ENCODE measurements at places on chromosomes 1 and 21.

GRCh38 chr1:52166996-52167753 is 25.3 kb downstream of the ZFYVE9 start:
- no peak for DNase-seq

DNA sequence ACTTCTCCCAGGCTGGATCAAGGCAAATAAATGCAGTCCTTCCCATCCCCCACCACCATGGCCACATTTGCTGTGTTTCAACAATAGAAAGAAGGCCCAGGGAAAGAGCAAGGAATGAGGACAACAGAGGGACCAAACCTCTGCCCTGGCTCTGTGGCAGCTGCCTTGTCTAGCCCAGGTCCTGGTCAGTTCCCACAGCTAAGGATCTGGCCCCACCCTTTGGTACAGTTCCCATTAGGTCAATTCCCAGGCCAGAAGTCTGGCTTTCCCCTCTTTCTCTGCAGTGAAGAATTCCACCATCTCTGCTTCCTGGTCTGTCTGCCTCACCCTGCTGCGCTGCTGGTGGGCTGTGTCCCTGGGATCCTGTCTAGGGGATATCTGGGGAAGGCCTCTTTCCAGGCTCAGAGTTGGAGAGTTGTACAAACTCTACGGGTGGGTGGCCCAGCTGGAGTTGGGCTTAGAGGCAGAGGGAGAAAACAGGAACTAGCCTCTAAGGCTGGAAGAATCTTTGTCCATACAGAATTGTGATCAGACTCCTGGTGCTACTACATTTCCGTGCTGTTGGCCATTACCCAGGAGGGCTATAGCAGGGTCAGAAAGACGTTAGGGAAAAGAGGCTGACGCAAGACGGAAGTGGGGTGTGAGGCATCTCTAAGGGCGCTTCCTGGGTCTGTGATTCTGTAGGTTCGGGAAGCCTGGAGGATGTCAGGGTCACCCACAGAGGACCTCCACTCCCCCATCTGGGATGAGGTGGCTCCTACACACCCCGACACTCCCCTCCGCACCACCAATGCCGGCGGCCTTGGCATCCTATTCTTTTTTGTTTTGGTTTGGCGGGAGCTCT is 953 bp upstream of the NDUFS2 start:
- peak; percentile 72 for DNase-seq

- DNase-seq, result no peak
Measured at GRCh38 chr1:159992161-159992560, 38.1 kb upstream of the SLAMF9 start.

GRCh38 chr1:234778221-234779159 is 168.5 kb upstream of the IRF2BP2 start:
- DNase-seq, result peak; percentile 32

DNA sequence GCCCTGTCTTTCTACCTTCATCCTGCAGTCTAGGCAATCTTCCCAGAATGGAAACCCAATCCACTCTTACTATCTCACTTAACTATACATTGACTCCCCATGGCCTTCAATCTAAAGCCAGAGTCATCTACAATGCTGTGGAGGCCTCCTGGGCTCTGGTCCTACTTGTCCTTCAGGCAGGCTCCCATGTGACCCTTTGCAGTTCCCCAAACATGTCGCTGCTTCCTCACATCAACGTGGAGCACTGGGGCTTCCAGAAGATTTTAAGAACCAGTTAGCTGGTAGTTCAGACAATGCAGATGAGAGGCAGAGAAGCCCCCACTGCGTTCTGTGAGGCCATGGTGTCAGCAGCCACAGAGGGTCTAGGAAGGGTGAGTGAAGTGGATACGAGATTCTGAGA is 18.6 kb downstream of the LYPD8 start:
- DNase-seq, result no peak

GRCh38 chr1:51280321-51280978 is 44.4 kb downstream of the RNF11 start:
- no peak for DNase-seq

GRCh38 chr1:59669752-59670312 is 144.9 kb upstream of the HOOK1 start:
- peak; percentile 87 for DNase-seq

GRCh38 chr1:77514921-77515776 is 167.3 kb downstream of the ZZZ3 start:
- DNase-seq, result peak; percentile 17

DNA sequence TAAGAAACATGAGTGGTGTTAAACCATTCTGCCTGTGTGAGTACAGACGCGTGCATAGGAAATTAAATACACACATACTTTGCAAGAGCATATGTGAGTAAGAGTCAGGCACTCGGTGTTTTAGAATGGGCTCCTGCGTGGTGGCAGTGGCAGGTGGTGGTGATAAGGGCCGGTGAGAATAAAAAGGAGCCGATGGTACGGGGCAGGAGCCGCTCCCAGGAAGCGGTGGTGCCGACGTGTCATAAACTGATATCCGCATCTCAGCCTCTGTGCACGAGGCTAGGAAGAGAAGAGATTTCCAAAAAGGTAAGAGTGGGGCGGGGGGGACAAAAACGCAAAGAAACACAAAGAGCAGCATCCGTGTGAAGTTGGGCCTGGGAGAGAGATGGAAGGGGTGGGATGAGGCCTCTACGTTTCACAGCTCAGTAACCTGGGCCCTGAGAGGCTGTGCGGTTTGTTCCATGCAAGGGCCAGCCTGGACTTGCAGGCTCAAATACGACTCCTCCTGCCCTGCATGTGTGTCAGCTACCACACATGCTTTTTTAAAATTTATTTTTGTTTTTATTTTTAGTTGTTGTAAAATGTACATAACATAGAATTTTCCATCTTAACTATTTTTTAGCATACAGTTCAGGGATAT is 127.7 kb upstream of the COL6A1 start:
- no peak for DNase-seq

DNA sequence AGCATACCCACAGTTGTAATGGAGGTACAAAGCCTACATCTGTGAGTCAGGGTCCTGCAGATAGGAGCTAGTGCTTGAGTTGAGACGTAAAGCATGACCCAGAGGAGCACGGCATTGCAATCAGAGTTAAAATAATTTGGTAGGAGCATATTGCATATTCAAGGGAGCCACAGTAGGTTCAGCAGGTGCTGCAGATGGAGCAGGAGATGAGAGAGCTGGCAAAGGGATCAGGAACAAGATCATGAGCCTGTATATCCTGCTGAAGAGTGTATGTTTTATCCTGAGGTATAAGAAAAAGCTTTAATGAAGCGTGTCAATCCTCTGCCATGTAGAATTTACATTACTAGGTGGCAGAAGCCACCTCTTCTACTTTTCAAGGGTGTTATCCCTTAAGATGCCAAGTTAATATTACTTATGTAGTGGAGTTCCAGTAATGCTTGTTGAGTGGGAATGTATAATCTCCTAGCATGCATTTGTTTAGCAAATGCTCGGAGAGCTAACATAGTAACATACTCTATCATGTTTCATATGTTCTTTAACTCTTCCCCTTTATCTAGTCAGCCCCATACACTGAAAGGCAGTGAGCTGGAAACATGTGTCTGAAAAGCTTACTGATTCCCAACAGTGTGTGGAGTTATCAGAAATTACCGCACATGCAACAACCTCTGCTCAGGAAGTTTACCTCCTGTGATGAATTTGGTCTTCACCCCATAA is 300.3 kb downstream of the GRIK1 start:
- DNase-seq, result no peak

DNA sequence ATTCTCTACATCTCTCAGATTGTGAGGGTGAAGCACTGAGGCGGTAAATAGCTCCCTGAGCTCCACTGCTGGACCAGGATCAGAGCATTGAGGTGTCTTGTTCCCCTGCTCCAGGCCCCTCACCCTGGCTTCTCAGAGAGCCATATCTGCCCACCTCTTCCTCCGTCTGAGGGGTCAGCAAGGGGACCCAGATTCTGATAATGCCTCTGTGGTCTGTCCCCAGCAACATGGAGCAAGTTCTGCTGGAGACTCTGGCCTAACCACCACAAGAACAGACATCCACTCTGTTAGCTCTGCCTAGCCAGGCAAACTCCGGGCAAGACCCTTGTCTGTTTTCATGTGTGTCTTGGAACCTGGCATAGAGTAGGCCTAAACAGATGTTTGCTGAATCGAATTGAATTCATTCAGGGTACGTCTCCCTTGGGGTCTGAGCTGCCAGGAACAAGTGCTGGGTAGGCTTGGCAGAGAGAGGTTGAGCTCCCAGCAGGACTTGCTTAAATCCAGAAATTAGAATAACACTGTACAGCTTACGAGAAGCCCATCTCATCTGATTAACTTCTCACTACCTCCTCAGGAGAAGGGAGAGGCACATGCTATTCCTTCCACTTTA is 2.3 kb downstream of the TRAF5 start:
- no peak for DNase-seq

DNA sequence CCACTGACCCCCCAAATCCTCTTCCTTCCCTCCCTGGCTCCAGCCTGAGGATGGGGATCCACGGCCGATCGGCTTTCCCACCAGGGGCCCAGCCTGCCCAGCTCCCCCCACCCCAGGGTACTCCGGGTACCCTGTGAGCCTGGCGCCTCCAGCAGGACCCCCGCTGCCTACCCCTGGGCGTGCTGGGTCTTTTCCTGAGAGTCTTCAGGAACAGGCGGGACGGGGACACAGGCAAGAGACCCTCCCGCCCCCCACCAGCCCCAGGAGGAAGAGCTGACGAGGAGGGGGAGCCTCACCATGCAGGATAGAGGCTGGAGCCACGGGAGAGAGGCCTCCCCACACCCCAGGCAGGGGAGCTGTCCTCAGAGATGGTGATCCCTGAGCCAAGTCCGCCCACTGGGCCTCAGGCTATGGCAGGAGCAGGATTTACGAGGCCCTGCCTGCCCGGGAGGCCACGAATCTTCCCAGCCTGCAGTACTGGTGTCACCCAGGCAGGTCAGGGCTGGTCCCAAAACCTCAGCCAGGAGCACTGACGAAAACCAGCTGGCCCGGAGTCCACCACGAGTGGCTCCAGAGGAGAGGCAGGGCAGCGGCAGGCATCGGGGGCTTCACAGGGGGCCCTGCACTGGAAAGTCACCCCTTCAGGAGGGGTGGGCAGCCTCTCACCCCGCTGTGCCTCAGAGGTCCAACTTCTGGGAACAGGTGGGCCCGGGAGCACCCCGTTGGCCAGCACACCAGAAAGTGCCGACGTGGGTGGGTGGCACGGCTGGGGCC is 58.0 kb downstream of the MEGF6 start:
- peak; percentile 70 for DNase-seq

DNA sequence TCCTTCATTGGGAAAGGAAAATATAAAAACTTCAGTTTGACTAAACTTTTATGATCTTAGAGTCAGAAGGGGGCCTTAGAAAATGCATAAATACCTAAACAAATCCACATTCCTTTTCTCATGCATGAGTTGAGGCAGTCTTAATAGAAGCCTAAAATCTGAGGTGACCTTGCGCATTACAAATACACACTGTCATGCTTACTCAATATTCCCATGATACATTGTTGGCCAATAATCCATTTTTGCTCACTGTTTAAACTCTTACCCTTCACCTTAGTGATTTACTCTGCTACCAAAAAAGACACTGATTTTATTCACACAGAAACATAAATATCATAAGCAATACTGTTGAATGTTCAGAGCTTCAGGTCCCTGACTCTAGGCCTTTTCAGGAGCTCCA is 19.1 kb upstream of the TMCO1 start:
- no peak for DNase-seq

GRCh38 chr1:157376681-157377080 is 175.6 kb downstream of the FCRL5 start:
- DNase-seq, result no peak

- DNase-seq, result peak; percentile 65
Measured at GRCh38 chr21:46052703-46053651, 44.9 kb upstream of the COL6A2 start.

- peak; percentile 94 for DNase-seq
Measured at GRCh38 chr1:45550401-45551351, at the start of gene AKR1A1. TSS of gene AKR1A1 (plus strand) at chr1:45550826. CDS start at chr1:45561795, 10,969 bp downstream.

DNA sequence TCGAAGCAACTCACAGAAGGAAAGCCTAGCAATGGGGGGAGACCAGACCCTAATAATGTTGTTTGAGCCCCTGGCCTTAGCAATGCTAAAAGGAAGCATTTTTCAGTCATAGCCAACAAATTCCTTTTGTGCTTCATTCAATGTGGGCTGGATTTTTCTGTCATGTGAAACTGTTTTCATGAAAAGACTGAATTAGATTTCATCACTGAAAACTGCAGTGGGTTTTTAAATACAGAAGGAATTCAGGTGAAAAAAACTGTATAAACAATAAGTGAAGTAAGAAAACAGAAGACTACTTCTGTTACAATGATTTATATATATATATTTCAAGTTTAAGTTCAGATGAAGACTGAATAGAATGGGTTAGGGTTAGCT is 204.8 kb downstream of the SMYD3 start:
- DNase-seq, result peak; percentile 19

- no peak for DNase-seq
Measured at GRCh38 chr1:58060559-58061170, 485.9 kb downstream of the OMA1 start.

DNA sequence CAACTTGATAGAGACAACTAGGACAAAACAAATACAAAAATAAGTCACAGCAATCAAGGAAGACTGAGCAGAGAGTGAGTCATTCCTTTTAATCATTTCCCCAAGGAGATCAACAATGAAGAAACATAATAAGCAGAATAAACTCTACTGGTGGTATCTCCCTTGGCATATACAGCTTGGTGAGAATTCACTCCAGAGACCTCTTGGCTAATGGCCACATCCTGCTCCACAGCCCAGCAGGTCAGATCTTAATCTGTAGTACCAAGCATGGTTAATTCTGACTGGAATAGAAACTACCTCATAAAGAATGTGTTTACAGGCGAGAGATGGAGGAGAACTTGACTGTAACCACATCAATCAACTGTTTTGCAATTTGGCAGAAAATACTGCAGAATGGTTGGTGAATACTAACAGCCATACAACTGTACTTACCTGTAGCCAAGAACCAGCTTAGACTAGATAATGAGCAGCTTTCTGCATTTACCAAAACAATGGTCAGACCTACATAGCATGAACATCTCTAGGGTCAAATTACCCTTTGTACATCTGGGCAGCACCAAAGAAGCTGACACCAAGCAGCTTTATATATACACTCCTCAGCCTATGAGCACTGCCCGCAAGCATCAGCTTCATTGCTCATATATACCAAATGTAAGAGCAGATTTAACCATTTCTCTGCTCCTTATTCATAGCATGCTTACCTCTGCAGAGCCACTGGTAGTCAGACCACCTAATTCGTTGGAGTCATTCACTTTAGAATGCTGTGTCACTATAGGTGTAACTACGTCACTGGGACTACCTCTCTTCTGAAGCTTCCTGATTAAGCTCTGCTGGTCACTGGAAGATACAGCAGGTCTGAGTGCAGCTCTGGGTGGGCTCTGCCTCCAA is 51.0 kb downstream of the KIAA0319L start:
- DNase-seq, result peak; percentile 66

DNA sequence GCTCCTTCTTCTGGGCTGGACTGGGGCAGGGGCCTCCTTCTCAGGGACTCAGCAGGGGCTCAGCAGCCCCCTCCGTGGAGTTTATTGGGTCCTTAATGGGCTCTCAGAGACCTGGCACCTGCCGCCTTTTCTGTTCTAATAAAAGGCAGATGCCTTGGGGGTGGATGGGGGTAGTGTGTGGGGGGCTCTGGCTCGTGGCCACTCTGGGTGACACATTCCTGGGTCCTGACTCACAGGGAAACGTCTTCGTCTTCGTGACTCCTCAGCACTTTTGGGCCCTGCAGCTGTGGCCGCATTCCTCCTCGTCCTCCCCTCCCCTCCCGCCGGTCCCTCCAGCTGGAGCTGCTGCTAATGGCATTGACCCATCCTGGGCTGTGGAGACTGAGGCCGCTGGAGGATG is 107.8 kb upstream of the WNT4 start:
- peak; percentile 82 for DNase-seq
